Activated CD8-positive, alpha-beta memory T cell treated with anti-CD3 and anti-CD28 coated beads for 4 hours (primary cell): ENCODE measurements at places on chromosomes 7 and 10.

GRCh38 chr10:1492641-1493040 lies 244.7 kb downstream of the ADARB2 start:
- no peak for DNase-seq

DNA sequence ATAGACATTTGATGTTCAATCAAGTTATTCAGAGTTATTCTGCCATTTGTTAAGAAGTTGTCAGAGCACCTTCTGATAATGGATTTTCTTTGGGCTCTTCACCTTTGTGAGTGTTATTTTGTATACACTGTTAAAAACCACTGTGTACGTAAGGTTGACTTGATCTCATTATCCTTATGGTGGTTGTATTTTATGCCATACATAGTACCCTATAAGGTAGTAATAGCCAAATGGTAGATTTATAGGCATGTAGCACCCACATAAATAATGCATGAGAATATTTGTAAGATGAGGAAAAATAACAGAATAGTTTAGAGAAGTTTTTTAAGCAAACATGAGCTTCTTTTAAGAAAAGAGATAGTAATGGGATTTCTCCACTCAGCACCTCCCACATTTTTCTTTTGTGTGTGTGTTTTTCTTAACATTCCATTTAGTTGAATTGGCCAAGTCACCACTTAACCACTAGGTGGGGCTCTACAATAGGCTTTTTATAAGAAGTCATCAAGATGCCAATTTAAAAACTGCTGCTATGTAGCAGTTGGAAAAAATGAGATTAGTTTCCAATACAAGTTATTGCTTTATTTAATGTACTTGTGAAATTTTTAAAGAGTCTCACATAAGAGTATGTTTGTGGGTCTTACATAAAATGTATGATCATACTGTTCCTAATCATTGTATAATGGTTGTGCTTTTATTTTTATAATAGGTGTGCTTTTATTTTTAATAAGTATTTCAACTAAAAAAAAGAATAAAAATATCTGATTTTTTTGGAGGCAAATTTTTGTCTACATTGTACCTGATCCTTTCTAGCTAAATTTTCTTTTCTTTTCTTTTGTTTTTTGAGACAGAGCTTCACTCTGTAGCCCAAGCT lies 41.1 kb upstream of the STMP1 start:
- no peak for DNase-seq

DNA sequence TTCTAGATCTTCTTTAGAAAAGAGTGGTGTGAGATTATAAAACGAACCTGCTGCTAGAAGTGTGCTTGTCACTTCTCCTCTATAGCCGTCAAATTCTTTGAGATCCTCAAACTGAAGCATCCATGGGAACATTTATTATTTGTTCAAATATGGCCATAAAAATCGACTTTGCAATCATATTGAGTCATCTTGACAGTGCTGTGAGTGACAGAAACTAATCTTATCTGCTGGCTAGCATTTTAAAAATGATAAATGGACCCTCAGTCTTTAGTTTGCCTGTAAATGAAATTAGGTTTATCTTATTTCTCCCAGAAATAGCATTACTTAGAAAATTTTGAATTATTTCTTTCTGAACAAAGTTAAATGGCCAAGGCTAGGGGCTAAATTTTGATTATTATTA lies 290.8 kb downstream of the EXOC4 start:
- no peak for DNase-seq

DNA sequence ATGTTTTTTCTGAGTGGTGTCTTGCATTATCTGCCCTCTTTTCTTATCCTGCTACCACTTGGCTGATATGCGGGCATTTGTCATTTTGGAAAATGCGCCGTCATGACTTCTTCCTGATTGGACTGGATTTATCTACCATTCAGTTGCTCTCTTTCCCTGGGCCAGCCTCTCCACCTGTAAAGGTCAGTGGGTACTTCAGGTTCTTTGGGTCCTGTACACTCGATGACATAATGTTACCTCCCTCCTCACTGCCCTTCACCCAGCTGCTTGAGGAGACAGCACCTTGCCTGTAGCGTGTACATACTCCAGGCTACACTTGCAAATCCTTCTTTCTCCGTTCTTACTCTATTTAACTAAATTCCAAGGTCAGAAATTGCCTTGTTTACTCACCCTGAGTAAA lies 83.7 kb downstream of the RBM33 start:
- no peak for DNase-seq

GRCh38 chr7:105126436-105126975 lies 112.5 kb downstream of the KMT2E start:
- DNase-seq, result no peak

DNA sequence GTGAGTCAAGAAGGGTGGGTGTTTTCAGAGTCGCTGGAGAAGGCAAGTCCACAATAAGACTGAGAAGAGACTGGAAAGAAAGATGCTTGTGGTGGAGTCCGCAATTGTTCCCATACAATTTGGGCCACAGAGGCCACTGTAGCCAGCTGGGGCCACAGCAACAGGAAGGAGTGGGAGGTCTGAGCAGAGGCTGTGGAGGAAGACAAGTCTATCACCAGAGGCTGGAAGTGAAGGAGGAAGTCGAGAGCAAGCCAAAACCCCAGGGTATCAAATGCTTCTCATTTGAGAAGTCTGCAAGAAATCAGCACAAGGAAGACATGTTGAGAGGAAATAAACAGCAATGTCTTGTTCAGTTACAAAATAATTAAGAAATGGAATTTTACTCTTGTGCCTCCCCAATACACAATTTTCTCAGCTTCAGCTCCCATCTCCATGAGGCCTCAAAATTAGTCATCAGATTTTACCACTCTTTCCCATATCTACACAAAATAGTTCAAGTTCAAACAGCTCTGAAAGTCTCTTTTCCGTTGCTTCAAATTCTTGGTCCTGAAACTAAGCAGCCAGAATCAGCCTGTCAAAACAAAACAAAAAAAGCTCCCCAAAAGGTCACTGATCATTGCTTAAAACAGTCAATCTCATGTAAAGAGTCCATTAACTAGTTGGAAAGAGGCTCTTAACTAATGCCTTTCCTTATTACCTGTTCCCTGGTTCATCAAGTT lies 31.6 kb downstream of the SLC16A12 start:
- DNase-seq, result no peak

GRCh38 chr10:93703066-93703465 lies 674 bp upstream of the FRA10AC1 start:
- DNase-seq, result no peak

GRCh38 chr10:23190872-23191763 lies 994 bp upstream of the PTF1A start:
- no peak for DNase-seq

DNA sequence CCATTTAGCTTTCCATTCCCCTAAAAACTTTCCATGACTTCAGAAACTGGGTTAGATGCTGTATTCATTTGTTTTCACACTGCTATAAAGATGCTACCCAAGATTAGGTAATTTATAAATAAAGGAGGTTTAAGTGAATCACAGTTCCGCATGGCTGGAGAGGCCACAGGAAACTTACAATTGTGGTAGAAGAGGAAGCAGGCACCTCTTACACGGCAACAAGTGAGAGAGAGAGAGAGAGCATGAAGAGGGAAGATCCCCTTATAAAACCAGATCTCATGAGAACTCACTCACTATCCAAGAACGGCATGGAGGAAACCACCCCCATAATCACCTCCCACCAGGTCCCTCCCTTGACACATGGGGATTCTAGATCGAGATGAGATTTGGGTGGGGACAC lies 336.8 kb downstream of the TFEC start:
- DNase-seq, result no peak

DNA sequence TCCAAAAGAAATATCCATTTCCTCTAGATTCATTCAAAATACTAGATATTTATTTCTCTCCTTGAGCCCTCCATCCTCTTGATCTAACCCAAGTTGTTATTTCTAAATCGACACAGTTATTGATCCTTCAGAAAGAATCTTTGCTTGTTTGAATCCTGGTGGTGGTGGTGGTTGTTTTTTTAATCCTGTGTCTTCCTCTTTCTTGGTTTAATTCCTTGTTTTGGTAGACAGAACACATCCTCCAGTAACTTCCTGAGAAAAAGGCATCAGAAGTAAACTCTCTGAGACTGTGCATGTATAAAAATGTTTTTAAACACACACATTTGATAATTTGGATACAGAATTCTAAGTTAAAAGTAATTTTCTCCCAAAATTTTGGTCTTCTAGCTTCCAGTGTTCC lies 49.9 kb downstream of the SIRT1 start:
- DNase-seq, result no peak

GRCh38 chr7:45574669-45575500 lies 717 bp downstream of the ADCY1 start:
- DNase-seq, result no peak

DNA sequence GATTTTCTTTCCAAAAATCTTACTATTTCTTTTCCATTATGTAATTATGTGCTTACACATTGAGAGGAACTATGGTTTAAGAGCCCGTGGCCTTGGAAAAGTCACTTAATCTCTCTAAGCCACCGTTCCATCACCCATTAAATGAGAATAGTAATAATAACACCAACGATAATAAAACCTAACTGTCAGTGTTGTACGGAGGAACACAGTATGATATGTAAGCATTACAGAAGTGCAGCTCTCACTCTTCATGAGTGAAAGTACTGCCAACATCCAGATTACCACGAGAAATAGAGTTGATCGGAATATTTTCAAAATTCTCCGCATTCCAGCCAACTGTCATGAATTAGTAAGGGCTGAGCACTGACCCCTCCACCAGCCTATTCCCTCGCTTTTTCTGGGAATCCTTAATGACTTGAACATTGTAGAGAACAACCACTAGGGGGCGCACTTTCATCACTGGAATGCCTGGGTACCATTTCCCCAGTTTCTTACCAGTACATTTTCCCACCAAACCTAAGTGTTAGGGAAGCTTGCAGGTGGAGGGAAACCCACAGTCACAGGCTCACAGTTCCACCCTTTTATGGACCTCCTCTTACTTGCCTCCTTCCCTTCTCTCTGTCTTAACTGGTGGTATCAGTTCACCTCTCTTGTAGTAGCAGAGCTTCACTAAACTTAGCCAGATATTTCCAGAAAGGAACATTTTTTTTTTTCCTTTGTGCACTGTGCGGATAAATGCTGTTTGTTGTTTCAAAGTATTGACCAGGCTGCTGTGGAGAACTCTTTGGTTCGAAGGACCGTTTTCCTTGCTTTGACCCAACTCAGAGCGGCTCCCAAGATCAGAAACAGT lies 27.8 kb downstream of the NKX2-3 start:
- no peak for DNase-seq

GRCh38 chr10:61608255-61609033 lies 54.3 kb upstream of the CABCOCO1 start:
- DNase-seq, result no peak

DNA sequence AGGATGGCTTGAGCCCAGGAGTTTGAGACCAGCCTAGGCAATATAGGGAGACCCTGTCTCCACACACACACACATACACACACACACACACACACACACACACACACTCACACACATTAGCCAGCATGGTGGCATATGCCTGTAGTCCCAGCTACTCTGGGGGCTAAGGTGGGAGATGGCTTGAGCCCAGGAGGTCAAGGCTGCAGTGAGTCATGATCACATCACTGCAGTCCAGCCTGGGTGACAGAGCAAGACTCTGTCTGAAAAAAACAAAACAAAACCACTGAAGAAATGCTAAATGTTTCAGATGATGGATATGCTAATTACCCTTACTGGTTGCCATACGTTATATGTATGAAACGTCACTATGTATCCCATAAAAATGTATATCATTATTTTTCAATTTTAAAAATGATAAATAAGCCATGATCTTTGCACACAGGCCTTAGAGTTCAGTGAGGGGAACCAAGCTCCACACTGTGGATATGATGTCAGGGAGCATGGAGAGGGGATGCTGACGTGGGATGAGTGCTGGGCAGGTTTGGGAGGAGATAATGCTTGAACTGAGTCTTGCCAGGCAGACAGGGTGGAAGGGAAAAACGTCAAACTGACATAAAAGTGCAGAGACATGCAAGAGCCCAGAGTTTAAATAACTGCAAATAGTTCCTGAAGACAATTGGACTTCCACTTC lies 45.9 kb upstream of the ARHGAP12 start:
- DNase-seq, result no peak

DNA sequence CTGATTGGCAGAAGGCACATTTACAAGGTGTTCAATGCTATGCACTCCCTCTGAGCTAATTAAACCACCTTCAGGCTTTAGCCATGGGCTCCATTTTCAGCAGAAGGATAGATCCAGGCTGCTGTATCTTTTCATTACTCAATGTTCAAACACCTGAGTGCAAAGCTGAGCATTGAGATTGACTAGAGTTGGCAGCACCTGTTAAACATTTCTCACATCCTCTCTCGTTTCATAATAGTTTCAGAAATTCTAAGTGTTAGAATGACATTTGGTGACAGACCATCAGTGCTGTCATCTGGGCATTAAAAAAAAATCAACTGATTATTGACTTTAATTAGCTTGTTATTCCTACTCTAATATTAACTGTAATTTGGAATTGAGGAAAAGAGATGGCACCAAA lies 187.1 kb upstream of the SEMA3E start:
- no peak for DNase-seq

- no peak for DNase-seq
Observed at GRCh38 chr10:29600067-29600466, 34.7 kb downstream of the SVIL start.

DNA sequence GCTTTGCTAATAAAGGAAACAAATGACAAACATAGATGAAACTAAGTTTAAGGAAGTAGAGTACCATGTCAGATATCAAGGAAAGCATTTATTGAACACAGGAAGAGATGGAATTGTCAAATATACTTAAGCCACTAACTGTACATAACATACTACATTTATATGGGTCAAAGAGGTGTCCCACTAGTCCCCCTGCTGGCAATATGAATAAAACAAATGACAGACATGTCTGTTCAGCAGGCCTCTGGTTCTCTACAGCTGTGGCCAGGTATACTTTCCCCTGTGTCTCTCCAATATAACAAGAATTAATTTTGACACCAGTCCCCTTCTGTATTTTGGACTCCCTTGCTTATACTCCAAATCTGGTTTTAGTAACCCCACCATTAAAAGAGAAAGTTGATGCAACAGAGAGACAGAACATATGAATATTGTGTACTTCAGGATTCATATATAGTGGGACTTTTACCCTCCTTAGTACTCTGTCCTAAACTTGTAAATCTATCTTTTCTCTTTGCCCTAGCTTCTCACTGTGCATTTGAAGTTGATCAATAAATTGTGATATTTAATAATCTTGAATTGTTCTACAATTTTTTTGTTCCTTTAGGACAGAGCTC lies 42.9 kb downstream of the CD36 start:
- DNase-seq, result no peak

GRCh38 chr7:47293884-47294555 lies 287.9 kb downstream of the TNS3 start:
- no peak for DNase-seq
